ENCODE measurements at places on chromosomes 13 and 19.

DNA sequence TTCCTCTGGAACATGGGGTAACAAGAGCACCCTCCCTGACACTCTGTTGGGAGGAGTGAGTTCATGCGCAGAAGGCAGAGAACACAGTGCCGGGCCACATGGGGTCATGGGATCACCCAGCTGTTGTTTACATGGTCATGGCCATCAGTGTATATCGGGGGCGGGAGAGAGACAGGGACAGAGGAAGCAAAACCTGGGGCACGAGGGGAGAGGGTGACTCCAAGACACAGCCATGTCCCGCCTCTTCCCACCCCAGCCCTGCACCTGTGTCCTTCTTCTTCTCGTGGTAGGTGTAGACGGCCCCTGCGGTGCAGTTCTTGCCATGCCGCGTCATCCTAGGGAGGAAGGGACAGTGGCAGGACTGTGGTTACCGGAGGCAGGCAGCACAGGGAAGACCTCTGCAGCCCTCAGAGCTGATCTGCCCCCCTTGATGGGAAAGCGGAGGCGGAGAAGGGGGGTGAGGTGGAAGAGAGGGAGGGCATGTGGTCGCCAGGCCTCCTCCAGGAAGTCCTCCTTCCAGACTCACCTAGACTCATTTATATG is 19.9 kb downstream of the NOSIP start:
- no peak for DNase-seq

DNA sequence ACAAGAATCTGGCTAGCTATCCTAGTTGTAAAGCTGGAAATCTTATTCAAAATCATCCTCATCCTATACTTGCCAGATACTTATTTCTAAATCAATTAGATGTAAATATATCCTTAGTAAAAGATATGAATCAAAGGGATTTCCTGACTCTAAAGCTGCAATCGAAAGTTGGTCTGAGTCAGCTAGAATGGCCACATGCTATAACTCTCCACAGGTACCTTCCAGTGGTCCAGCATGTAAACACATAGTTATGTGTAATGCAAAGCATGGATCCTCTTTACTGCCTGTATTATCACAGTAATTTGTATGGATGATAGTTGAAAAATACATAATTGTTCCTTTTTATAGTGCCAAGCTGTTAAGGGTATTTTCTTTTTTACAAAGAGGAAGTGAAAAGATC is 27.4 kb downstream of the SLITRK6 start:
- DNase-seq, result no peak

GRCh38 chr19:50882188-50882587 is 8.9 kb downstream of the KLK2 start:
- DNase-seq, result no peak

- DNase-seq, result no peak
These were observed 3.6 kb downstream of the WASF3 start for GRCh38 chr13:26561067-26561466.

- DNase-seq, result no peak
These were observed 141.6 kb downstream of the SHISA2 start for GRCh38 chr13:25910243-25910642.

GRCh38 chr13:112755331-112755730 is 65.5 kb downstream of the ATP11A start:
- DNase-seq, result no peak
